ENCODE measurements at places on chromosomes 5 and 9. TPM values are rescaled to one million over a fixed set of nuclear protein-coding genes. Genes with fewer than 3 reads are reported as not detected.

Gene SNX2
- total RNA-seq = 75.2 TPM

Gene NRG2
- total RNA-seq = 1.9 TPM

Gene PCDHB15
- total RNA-seq = not detected

Gene SPATA31D4
- total RNA-seq = not detected

Gene RORB
- total RNA-seq = 0.05 TPM

Measured in M059J (cell line).